MG63 (cell line): ENCODE measurements at places on chromosomes 7 and 10. TPM values are rescaled to one million over a fixed set of nuclear protein-coding genes. Genes with fewer than 3 reads are reported as not detected.

PNLIPRP2 gene
- not detected in 2 replicates for total RNA-seq

ARHGEF35 gene
- total RNA-seq = 0.76 TPM in 2 replicates

GRCh38 chr10:78199005-78199725 is 165.5 kb downstream of the RPS24 start:
- no peak for DNase-seq

DNA sequence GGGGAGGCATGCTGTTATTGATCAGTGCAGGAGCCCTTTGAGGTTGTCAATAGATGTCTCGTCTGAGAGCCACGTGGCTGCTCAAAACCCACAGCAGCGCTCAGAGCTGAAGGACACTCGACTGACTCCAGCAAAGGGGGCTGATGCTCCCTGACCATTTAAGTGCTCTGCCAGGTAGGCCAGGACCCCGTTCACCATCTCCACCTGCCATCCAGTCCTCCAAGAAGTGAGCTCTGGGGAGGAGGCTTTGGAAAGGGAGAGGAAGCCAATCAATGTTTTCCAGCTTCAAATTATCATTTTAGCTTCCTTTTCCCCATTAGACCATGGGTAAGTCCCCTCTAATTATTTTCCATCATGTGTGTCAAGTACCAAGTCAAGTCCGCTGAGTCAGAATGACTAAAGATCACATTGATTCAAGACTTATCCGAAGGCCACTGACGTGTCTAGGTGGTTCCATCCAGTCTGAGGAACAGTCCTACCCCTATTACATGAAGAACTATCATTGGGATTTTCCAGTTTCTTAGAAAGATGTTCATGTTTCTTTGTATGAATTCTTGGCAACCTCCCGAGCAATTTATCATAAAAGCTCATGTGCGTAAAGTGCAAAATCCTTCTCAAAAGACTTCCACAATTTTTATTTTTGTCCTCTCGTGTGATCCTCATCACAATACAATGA is 302.6 kb upstream of the LYZL1 start:
- DNase-seq = no peak

DNA sequence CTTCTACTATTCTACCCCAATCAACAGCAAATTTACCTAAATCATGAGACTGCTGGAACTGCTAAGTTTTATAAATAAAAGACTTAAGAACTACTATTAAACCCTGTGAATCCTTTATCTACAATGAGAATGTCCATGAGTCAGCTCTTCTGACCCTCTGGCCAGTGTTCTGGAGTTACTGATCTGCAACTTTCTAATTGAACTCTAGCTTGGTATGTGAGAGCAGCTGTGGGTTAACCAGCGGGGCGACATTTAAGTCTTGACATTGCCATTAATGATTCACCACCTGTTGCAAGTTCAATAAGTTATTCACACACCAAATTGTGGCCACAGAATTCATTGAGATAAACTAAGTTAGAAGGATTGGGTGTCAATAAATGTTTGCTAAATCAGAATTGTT is 359.8 kb downstream of the PCDH15 start:
- no peak for DNase-seq

DNA sequence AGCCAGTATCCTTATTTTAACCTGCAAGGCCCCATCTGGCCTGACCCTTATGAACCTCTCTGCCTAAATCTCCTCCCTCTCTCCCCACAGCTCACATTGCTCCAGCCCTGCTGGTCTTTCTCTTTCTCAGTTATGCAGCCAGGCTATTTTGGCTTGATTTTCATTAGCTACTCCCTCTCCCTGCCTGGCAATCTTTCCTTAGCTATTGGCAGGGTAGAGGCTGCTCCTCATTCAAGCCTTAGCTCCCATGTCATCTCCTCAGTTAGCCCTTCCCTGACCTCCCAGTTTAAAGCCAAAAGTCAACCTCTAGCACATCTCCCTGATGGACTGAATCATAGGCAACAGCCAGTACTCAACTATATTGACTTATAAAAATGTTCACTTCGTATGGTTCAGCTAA is 214.4 kb upstream of the CELF2 start:
- DNase-seq = peak; percentile 85

STAMBPL1 gene
- 23.1 and 27.3 TPM in 2 replicates for total RNA-seq

- DNase-seq = no peak
Observed at GRCh38 chr7:28091190-28091589, 89.4 kb downstream of the JAZF1 start.

CCDC3 gene
- total RNA-seq = 0.52 and 3.3 TPM in 2 replicates
